ENCODE measurements at places on chromosomes 16 and 17.

DNA sequence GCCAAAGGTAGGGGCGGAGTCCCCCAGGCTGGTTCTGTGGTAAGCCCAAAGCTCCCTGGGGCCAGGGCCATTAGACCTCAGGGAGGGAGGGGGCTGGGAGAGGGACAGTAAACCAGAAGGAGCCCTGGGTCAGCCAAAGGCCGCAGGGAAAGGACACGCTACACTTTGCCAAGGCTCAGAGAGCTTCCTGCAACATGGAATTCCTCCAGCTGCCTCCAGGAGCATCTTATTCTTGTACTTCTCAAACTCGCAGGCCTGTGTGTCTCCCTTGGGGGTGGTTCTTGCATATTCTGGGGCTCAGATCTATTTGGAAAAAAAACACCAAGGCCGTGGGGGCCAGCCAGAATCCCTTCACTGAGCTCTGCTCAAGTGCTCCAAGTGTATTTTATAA is 25.1 kb downstream of the AKAP1 start:
- DNase-seq: no peak

DNA sequence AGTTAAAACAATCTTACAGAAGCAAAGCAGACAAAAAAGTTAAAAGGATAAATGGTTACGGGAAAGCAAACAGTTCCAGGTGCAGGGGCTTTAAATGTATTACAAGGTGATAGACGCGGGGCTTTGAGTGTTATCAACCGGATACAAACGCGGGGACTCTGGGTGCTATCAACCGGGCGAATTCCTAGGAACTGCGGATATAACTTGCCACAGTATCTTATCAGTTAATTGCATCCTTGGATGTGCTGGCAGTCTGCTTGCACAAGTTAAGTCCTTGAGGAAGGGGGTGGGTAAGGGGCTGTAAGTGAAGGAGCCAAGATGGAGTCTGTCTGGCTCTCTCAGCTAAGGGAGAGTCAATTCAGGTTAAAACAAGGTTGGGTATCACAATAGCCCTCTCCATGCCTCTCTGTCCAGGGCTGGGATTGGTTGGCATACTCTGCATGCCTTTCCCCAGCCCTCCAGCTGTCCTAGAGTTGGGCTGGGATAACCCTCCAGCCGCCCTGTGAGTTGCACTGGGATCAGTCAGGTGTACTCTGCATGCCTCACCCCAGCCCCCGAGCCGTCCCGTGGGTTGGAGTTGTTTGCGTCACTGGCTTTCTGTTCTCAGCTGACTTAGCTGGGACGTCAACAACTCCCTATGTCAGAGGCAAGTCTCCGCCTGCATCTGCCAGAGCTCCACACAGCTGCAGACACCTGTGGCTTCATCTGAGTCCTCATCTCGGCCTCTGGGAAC is 40.9 kb downstream of the TMEM235 start:
- peak; percentile 72 for DNase-seq

GRCh38 chr17:17846003-17846402 is 9.2 kb upstream of the SREBF1 start:
- no peak for DNase-seq

DNA sequence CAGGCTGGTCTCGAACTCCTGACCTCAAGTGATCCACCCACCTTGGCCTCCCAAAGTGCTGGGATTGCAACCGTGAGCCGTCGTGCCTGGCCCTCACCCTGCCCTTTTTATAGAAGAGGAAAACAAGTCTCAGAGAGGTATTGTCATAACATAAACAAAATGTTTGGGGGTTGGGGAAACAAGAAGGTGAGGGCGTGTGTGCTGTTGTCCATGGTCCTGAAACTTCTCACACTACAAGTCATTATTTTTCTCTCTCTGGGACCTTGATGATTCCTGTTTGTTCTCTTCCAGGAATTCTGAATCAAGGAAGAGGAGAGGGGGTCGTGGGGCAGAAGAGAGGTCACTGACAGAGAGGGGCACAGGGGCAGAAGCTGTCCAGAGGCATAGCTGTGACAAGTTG is 160.2 kb upstream of the LHX1 start:
- no peak for DNase-seq

- DNase-seq: no peak
Measured at GRCh38 chr17:7839190-7839875, 5.3 kb downstream of the KDM6B start.

GRCh38 chr17:56822725-56823124 is 11.0 kb downstream of the C17orf67 start:
- DNase-seq: no peak

- DNase-seq: no peak
Measured at GRCh38 chr17:16924696-16925440, 47.0 kb downstream of the TNFRSF13B start.

- no peak for DNase-seq
Measured at GRCh38 chr16:360698-361336, 8.3 kb upstream of the AXIN1 start.

DNA sequence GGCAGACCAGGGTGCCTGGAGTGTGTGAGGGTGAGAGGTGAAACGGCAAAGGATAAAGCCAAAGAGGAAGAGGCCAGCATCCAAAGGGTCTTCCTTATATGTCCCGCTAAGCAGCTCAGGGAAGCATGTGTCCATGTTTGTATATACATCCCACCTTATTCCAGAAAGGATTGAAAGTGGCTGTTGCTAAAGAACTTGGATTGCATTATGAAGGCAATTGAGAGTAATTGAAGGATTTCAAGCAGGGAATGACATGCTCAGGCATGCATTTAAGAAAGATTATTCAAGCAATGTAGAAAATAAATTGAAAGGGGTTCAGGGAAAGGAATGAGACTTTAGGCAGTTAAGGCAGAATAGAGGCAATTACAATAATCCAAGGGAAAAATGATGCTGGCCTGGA is 237.6 kb upstream of the SOX9 start:
- DNase-seq: no peak

- DNase-seq: no peak
Measured at GRCh38 chr16:57049678-57050077, 42.7 kb upstream of the CPNE2 start.

DNA sequence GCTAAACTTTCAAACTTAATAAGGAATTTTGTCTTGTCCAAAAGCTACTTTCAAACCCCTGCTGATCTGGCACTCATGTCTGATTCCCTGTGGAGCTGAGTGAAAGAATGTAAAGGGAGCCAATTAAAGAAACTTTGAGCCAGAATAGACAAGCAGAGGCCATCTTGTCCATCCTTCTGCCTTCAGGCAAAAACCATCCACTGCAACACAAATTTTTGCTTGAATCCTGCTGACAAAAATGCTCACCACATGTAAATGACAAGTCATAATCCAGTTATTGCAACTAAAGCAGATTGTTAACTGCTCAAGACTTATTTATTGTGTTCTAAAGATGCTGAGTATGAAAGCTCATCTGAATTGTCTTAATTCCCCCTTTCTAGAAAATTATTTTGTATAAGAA is 124.0 kb upstream of the HLF start:
- DNase-seq: no peak

DNA sequence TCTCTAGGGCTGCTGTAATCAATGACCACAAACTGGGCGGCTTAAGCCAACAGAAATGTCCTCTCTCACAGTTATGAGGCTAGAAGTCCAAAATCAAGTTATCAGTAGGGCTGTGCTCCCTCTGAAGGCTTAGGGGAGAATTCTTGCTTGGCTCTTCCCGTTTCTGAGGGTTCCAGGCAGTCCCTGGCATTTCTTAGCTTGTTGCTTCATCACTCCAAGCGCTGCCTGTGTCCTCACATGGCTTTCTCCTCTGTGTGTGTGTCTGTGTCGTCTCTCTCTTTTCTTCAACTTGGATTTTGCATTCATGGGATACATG is 13.7 kb upstream of the CDC42EP4 start:
- DNase-seq: no peak

DNA sequence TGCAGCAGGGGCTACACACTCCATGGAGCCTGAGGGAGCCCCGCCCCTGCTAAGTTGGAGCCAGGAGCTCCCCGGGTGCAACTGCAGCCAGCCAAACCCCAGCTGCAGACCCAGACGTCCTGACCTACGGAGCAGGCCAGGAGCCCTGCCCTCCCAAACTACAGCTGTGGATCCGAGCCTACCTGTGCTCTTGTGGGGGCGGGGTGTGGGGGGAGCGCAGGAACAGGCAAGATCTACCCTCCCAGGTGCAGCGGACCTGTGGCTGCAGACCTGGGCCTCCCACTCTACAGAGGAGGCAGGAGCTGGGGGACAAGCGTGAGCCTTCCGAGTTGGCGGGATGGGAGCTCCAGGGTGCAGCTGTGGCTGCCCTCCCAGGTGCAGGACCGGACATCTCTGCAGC is 29.7 kb upstream of the MYLK3 start:
- no peak for DNase-seq

DNA sequence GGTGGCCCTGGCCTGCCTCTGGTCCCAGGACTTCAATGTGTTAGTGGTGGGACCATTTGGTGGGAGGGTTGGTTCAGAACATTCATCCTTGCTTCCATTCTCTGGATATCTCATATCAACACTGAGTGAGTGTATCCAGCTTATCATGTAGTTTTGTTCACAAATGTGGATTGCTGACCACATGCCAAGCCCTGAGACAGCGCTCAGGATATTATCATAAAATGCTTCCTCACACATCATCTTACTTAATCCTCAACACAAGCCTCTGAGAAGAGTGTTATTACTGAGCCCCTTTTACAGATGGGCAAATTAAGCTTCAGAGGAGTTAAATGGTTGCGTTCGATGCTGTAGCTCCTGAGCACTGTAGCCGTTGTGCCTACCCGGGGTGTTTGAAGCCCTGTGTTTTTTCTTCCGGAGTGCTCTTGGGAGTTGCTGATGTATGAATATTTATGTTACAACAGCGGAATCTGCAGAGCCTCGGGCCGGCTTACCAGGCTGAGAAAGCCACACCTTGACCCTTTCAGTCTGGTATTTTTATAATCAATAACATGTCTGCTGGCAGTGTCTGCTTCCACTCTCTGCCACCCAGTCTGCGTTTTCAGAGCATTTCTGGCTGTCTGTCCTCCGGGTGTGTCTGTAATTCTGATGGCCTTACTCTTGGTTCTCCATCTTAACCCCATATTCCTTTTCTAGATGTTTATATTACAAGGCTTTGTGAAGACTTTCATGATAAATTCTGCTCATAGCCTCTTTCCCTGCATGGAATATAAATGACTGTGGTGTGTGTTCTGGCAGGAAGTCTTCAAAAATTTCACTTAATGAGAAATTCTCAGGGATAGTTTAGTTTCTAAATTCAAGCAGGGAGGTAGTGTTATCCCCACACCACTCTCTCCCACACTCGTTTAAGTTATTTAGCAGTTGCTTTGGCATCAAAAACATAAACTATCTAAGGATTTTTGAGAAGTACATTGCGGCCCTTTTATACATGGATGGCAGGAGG is 2.9 kb downstream of the GLP2R start:
- no peak for DNase-seq

DNA sequence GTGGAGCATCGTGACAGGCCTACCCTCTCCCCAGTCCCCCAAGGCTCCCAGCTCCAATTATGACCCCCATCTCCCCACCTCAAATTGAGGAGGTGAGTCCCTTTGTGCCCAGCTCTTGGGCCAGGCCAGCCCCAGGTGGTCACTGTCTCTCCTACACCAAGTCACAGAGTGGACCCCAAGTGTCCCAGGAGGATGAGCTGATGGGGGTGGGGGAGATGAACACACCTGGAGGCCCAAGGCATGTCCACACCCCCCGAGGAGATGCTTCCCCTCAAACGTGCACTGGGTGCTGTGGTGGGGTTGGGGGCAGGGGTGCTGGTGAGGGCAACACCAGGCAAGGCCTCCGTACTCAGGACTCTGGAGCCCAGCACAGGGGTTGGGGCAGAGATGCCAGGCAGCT is 73.2 kb downstream of the RBFOX3 start:
- no peak for DNase-seq

DNA sequence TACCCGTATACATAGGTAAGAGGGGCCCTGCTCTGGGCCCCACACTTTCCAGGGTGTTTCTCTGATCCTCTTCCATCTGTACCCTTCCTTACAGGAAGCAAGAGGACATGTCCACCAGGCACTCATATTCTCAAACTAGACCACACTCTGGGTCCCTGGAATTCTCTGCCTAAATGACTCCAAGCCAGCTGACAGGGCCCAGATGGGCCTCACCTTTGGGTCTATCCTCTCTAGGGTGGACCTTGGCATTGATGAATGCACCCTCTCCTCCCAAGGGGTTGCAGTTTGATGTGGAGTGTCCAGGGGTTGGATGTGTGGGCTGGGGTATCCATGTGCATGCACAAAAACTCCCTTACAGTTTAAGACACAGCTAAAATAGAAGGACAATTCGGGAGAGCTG is 95.8 kb downstream of the ASIC2 start:
- DNase-seq: no peak

- no peak for DNase-seq
Measured at GRCh38 chr16:30777591-30778297, 9.3 kb downstream of the ZNF629 start.

DNA sequence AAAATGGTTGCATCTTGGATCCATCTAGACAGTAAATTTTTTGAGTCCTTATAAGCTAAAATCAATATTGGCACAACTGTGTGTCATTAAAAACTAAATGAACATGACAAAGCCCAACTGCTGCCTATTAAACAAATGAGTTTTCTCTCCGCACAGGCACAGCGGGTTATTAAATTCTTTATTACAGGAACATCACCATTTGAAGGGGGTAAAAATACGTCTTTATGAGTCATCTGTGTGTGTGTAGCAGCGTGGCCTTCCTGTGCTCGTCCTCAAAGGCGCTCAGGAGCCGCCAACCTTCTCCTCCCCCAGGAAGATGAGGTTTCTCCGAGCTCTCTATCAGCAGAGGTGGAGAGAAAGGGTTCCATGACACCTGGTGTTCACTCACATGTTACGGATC is 62.6 kb upstream of the SDK2 start:
- no peak for DNase-seq

DNA sequence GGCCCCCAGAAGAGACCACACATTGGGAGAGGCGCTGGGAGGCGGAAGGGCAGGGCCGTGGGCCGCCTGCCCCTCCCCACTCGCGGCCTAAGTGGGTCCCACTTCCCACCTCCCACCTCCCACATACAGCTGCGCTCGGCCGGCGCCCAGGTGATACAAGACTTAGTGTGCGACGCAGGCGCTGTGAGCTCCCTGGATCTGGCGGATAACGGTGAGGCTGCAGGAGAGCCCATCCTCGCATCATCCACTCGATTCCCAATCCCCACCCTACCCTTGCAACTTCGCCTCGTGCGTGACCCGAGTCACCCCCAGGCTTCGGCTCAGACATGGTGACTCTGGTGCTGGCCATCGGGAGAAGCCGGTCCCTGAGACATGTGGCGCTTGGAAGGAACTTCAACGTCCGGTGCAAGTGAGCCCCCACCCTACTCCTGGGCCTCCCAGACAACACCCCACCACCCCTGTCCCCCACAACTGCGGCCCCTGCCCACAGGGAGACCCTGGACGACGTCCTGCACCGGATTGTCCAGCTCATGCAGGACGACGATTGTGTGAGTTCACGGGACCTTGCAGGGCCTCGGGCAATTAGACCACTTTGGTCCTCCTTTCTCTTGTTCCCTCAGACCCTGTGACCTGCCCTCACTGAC is 3.9 kb downstream of the CARMIL2 start:
- no peak for DNase-seq

DNA sequence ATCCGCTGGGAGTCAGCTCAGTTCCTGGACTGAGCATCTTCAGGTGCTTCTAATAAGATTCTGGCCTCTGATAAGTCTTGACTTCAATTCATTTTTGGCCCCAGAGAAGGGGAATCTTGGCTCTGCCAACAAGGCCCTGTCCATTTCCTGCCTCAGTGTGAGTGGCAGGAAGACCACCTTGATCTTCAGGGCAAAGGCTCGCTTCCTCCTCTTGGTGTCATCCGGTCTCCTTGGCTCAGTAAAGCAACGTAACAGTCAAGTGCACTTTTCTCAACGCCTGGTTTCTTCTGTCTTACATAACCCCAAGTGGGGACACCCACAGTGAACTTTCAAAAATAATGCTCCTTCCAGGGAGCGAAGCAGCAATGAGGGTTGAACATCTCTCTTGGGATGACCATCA is 169.8 kb downstream of the PRKCB start:
- DNase-seq: no peak

GRCh38 chr17:66425756-66426396 is 123.5 kb downstream of the PRKCA start:
- DNase-seq: no peak
